Skeletal muscle cell (primary cell): ENCODE measurements at places on chromosomes 3 and 15.

GRCh38 chr3:21672303-21672702, 78.7 kb downstream of the ZNF385D start:
- DNase-seq, result peak; percentile 89

- no peak for DNase-seq
Measured at GRCh38 chr15:70505411-70505919, 257.9 kb downstream of the UACA start.

DNA sequence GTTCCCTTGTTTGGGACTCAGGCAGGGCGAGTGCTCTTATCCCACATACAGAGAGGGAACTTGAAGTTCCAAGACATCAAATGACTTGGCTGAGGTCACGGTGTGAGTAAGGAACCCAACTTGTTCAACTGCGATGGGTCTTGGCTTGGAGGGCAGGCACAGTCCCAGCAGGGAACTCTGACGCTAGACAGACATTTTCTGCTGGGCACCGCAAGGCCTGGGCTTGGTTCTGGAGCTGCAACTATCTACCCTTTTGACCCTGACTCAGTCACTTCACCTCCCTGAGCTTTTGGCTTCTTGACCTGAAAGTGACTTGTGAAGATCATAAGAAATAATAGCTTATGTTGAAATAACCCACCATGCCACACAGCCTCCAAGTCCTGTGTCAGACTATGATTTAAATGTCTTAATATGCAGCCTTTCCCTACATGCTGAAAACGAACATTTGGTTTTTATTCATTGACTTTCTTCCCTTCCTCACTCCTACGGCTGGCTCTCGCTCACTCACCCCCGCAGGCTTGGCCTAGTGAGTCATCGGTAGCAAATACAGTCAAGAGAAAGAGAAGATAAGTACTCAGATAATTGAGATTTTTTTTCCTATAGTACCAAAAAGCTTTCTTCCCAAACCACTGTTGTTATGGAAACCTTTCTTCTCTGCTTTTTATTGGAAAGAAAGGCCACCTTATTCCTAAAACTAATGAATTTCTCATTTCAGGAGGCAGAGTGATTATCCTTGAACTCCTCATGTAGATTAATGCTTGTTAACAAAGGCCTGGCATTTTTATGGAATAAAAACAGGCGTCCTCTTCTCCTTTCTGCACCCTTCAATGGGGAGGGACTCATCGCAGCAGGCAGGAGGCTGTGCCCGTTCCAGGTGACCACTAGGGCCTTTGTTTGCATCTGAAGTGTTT, 178.4 kb downstream of the ATP10A start:
- DNase-seq, result peak; percentile 47

DNA sequence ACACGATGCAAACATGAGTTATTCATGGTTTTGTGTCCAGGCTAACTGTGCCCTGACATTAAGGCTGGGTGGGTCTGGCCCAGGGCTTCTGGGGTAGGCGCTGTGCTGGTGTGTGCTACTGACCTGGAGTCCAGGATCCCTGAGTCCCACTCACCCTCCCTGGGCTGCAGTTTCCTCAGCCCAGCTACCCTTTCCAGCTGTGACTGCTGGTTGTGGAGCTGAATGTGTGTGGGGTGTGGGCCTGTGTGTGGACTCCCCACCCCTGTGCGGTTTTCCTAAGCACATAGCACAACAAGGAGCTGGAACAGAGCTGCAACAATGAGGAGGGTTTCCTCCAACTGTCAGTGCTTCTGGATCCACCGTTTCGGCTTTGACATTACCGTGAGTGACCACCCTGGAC, 38.0 kb downstream of the SMAD3 start:
- DNase-seq, result no peak

- no peak for DNase-seq
Measured at GRCh38 chr3:99947356-99947755, 129.7 kb downstream of the CMSS1 start.

DNA sequence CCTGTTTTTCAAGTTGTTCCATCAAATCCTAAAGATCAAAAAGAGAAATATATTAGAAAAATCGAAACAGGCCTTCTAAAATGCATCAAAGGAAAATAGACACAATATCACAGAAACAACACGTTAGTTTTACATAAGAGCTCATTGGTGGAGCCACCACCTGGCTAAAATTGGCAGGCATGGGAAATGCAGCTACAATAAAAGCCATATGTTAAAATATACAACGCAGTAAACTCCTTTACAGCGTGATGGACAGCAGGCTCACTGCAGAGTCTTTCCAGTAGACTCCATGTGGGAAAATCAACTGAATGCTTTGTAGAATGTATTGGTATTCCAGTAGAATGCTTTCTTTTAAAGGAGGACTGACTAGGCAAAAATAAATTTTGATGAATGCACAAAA, 40.9 kb upstream of the MYO5C start:
- no peak for DNase-seq

- no peak for DNase-seq
Measured at GRCh38 chr3:145134738-145135137, 1026.2 kb downstream of the PLOD2 start.

GRCh38 chr15:99431661-99432091, 134.1 kb upstream of the MEF2A start:
- DNase-seq, result no peak

DNA sequence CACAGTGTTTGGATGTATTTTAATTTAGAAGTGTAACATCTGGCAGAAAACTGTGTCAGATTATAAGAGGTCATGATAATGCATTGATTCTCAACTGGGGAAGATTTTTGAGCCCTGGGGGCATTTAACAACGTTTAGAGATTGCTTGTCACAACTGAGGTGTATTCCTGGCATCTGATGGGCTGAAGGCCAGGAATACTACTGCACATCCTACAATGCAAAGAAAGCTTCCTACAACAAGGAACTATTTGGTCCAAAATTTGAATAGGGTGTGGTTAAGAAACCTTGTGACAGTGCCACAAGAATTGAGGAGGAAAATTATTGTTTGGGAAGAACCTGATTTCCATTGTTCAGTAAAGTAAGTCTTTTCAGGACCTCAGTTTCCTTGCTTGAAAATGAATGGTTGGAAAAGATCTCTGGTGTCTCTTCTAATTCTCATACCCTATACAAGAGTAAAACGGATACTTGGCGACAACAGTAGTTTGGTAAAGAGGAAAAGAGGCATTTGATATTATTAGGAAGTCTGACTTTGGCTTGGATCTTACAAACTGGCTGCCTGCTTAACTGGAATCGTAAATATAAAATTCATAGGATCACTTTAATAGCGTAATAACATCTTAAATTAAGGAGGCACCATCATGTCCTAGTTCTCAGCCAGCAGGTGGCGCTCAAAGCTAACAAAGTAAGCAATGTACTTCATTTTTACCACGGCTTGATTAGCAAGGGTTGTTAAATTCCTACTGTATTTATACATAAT, 4.3 kb downstream of the DAZL start:
- DNase-seq, result peak; percentile 41

GRCh38 chr15:34085746-34086145, 15.9 kb downstream of the EMC7 start:
- no peak for DNase-seq

DNA sequence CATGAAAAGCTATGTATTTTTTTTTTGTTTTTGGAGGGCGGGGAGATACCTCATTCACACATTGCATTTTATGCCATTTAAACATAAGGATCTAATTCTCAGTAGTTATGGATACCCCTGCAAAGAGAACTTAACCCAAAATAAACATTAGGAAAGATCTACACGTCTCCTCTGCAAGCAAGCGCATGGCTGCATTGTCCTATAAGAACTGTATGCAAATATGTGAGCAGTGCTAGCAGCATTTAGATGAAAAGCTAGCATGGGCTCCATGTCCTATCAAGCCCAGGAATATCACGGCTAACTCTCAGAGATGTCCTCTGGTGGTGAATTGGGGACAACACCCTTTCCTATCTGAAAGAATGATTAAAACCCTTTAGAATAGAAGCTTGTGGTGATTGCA, 292.8 kb downstream of the MEX3B start:
- no peak for DNase-seq

DNA sequence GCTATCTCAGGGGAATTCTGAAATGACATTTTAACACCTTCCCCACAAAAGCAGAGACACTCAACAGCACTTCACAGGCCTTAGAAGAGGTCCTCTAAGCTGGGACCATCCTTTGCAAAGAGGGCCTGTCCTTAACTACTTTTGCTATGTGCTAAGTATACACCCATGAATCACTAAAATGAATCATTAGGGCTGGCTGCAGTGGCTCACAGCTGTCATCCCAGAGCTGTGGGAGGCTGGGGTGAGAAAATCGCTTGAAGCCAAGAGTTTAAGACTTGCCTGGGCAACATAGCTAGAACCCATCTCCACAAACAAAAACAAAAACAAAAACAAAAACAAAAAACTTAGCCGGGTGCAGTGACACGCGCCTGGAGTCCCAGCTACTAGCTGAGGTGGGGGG, 53.9 kb upstream of the MELTF start:
- peak; percentile 63 for DNase-seq

DNA sequence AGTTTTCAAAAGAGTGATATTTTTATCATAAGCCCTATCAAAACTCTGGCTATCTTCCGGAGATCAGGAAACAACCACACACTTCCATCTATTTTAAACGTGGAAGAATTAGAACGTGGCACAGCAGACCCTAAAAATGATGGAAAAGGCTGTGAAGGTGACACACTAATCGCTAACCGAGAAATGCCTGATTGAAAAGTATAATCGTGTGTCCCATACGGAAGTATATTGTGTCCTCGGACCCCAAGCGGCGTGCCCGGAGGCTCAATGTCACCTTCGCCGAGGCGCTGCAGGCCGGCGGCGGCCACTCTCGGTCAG, 642 bp downstream of the COX5A start:
- DNase-seq, result no peak

- DNase-seq, result peak; percentile 49
Measured at GRCh38 chr15:61659566-61660190, 400.6 kb downstream of the VPS13C start.

- no peak for DNase-seq
Measured at GRCh38 chr3:118808723-118809122, 225.9 kb downstream of the IGSF11 start.

DNA sequence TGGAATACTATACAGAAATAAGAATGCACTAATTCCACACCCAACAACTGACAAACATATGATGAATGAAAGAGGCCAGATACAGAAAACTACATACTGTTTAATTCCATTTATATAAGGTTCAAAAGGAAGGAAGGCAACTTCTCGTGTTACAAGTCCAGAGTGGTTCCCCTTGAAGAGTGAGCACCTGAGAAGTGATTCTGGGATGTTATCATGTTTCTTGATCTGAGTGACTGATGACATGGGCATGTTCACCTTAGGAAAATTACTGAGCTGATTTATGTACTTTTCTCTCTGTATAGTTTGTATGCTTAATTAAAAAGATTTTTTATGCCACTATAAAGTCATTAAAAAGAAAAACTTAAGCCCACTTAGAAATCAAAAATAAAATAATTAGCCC, 13.6 kb downstream of the CCDC12 start:
- no peak for DNase-seq

DNA sequence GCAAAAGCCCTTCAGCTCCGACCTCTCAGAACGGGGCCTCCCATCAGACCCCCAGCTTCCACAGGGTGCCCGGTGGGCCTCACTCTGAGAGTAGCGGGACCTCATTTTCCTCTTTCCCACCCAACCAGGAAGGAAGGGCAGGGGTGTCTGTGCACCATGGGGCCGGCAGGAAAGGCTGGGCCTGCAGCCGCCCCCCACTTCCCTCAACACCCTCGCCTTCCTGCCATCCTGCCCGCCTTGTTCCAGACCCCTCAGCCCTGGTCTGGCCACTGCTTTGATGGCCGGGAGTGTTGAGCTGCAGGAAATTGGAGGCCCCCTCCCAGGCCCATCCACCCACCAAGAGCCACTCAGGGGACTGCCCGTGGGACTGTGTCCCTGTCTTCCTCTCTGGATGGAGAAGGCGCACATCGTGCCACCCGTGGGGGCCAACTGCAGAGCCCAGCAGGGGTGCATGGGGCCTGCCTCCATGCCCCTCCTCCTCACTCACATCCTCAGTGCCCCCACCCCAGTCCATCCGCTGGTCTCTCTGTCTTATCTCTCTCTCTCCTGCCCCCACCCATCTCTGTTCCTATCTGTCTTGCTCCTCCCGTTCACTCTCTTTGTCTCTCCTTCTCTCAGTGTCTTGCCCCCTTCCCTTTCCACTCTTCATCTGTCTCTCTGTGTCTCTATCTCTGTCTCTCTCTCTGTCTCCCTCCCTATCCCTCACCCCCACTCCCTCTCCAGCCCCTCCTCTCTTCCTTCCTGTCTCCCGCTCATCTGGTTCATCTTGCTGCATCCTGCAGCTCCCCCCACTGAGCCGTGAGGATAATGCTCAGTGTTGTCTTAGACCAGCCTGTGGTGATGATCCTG, 1.8 kb upstream of the PLXND1 start:
- no peak for DNase-seq

DNA sequence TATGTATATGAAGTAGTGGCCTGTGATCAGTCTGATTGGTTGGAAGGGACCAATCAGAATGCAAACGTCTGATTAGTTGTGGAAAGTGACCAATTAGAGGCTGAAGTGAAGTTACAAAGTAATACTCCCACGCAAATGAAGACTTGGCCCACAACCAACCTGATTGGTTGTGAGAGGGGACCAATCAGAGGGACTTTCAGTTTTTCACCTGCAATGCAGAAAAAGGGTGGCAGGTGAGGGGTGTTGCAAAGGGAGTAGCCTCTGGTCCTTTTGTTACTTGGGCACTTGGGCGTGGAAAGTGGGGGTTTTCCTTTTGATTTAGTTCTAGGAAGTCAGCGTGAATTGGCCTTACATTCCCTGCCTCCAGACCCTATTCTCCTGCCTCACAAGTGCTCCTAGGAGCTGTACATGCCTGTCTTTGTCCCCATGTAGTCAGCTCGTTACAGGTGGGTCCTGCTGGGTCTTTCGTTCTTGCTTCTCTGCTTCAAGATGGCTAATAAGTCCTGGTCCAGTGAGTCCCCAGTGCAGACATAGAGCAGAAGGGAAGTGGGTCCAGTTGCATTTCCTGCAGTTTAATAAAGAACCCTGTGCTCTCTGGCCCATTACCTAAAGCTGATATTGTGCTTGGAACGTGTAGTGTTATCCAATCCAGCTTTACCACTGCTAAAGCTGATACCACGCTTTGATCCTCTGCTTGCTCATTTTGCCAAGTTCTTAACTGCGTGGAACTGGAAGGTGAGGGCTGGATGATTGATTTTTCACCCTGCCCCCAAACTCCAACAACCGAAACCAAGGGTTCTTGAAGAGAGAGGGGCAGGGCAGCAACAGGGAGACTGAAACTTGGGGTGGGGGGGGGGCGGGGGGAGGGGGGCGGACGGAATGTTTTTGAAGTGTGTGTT, 46.0 kb upstream of the CD47 start:
- no peak for DNase-seq

- DNase-seq, result no peak
Measured at GRCh38 chr15:83270176-83270575, 14.3 kb downstream of the BNC1 start.
